CD4-positive, alpha-beta memory T cell (primary cell): ENCODE measurements at places on chromosomes 5 and 9. TPM values are rescaled to one million over a fixed set of nuclear protein-coding genes. Genes with fewer than 3 reads are reported as not detected.

Gene CAMK2A
- not detected for total RNA-seq

- DNase-seq: no peak
Observed at GRCh38 chr5:41305056-41305455, 91.7 kb upstream of the C6 start.

Gene PCDHA7
- total RNA-seq: not detected

DNA sequence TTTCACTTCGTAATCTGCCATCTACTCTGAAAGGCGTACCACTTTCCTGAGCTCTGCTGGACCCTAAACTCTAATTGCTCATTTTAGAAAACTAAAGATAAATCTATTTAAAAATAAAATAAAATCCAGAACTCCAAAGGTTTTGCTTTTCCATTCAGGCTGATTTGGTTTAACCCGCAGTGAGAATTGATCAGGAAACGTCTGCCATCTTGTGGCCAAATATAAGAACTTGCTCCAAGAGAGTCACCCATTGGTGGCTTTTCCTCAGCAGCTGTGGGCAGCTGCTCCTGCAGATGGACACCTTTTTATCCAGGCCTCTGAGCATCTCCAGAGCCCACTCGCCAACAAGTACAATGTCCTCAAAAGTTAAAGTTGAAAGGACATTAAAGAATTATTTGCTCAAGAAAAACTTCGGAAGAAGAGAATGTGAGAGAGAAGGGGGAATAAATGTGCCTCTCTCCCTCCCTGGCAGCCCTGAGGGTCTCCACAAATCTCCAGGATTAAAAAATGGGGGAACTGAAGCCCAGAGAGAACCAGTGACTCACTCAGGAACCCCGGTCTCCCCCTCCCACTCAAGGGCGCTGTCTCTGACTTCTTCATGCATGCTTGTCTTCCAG lies 4.1 kb downstream of the SAXO1 start:
- DNase-seq: no peak

DNA sequence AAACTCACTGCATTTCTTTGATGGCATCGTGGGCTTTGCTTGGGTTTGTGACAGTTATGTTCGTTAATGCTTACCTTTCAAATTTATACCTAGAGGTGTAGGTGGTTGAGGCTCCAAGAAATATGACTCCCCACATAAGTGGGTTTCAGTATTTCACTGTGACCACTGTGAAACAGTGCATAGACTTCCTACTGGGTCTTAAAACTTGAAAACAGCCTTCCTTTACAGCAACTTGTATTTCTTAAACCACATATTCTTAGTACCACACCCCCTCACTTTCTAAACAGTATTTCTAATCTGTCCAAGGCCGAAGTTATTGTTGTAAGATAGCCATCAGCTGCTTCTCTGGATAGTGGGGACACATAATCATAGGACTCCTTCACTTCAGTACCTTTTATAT lies 48.3 kb downstream of the TMEFF1 start:
- DNase-seq: no peak

Gene PCDHGA1
- 0.58 TPM for total RNA-seq

DNA sequence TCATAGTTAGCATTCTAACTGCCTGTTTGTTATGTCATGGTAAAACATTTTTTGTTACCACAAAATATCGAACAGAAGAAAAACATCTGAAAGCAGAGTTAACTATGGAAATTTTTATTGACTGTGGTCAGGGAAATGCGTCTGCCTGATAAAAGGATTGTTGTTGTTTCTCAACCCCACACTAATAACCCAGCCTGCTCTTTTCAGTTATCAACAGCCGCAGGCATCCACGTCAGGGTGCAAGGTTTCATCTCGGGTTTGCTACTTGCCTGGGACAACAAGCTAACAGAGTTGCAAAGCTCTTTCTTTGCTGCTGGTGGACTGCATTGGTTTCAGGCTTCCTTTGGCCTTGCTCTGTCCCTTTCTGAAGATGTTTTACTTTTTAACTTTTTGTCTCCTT lies 969.2 kb downstream of the CDH18 start:
- DNase-seq: no peak

DNA sequence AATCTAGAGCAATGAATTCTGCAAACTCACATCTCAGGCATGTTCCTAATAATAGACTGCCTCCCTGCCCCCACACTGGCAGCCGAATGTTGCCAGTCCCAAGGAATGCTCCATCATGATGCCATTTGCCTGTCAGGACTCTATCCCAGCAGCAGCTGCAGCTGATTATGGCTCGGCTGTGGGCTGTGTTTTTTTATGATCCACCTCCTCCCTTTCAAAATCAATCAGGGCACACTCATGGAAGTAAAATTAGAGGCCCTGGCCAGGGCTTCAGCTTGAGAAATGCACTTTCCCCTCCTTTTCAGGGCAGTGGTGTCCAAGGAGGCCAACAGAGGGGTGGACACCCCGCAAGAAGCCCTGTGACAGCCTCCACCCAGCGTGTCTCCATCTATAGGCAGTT lies 176.7 kb upstream of the S1PR3 start:
- DNase-seq: no peak

DNA sequence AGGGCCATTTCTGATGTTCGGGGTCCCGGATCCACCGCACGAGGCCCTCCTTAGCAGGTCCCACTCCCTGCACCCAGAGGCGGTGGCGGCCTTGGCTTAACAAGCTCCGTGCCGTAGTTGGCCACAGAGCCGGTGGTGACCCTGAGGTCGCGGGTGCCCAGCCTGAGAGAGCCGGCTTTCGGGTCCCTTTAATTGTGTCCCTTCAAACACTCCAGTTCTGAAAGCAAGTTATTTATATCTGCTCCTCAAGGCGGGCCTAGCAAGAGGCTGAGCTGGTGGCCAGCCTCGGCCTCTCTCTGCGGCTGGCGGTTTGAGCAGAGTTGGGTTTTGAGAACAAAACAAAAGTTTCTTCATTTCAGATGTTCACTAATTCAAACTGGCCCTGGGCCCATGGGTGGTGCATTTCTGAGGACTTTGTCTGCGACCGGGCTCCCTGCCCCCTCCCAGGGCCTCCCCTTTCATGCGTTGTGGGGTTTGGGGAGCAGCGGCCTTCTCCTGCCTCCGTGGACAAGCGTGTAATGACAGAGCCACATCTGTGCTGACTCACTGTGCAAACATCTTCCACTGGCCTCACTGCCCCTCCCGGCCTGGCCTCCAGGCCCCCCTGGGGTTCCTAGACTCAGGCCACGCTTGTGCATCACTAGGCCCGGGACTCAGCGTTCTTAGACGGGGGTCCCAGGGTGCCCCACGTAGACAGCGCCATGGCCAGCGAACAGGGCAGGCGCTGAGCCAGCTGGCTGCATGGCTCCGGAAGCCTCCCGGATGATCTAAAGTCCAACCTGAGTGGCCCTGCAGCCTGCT lies 49.4 kb upstream of the COL5A1 start:
- DNase-seq: no peak

GRCh38 chr5:30846171-30846570 lies 347.3 kb upstream of the CDH6 start:
- no peak for DNase-seq

Gene RGS7BP
- total RNA-seq: not detected

Gene PCDHB16
- not detected for total RNA-seq

GRCh38 chr5:158468444-158468843 lies 609.5 kb upstream of the CLINT1 start:
- no peak for DNase-seq

DNA sequence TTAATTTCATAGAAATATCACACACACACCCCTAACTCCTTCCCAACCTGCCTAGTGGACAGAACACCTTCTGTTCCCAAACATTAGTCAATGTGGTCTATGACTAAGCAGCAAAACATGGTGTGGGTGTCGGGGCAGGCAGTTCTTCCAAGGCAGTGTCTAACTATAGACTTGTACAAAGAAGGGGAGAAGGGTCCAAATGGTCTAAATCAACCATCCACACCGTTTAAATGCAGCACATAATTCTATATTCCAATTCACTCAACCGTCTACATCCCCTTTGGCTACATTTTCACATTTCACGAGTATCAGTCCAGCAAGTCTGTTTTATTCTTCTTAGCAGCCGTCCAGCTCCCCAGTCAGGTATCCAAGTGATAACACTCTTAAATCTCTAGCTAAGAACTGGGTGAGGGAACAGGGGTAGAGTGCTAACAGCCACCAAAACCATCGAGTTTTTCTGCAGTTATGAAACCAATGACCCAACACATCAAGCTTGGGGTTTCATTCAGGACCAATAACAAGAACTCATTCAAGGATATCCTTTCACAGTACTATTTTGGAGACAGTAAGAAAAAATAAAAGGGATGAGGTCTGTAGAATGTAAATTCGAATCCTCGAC lies 3.3 kb downstream of the ZNF608 start:
- DNase-seq: no peak

DNA sequence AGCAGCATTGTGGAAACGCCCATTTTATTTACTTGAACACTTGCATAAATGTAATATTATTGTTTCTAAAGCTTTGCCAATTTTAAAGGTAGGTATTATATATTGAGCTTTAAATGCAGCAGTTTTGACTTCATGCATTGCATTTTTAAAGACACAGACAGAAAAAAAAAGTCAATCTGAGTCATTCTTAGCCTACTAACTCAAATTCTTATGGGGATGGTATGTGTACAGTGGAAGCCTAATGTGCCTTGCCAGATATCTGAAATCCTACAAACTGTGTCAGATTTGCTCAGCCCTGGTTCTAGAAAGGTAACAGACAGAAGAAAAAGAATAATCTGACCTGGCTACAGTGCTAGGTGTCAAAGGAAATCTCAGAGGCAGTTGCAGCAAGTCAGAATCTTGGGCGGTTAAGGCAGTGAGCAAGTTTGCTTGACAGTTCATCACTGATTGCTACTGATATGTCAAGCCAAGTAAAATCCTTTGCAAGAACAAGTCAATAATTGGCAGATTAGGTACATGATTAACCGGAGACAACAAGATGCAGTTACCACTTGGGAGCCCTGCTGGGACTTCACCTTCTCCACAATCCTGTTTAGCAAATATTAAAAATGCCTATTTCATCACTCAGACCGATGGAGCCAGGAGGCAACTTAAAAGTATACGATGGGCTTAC lies 224.8 kb upstream of the WWC1 start:
- no peak for DNase-seq
